ENCODE measurements at places on chromosomes 7 and 10. TPM values are rescaled to one million over a fixed set of nuclear protein-coding genes. Genes with fewer than 3 reads are reported as not detected.

The CHST15 gene
- total RNA-seq = 133 TPM

- no peak for DNase-seq
Measured at GRCh38 chr7:29547421-29547820, 16.2 kb upstream of the PRR15 start.

GRCh38 chr10:32132357-32132946, 76.2 kb upstream of the KIF5B start:
- DNase-seq = no peak

- DNase-seq = no peak
Measured at GRCh38 chr10:99758211-99758891, 24.1 kb upstream of the ABCC2 start.

- no peak for DNase-seq
Measured at GRCh38 chr10:116138897-116139296, 134.1 kb downstream of the GFRA1 start.

DNA sequence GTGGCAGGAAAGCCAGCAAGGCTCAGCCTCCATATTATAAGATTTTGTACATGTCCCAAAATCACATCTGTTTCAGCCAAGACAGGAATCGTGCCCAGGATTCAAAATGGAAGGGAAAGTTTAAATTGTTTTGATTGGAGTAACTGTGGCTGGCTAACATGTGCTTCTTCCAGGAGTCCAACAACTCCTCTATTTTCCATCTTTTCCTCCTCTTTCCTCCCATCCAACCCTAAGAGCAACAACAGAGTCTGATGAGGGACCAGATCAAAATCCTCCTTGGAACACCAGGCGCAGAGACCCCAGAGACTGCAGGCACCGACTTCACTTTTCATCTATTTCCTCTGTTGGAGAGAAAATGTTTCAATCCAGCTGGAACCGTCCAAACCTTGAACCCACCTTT, 36.0 kb upstream of the SVIL start:
- DNase-seq = no peak

GRCh38 chr10:570628-571163, 118.8 kb downstream of the DIP2C start:
- no peak for DNase-seq

- DNase-seq = no peak
Measured at GRCh38 chr7:142104550-142105527, 6.7 kb upstream of the MGAM2 start.

Measured in spleen (tissue), 13 donors.